ENCODE measurements at places on chromosomes 16 and 17. TPM values are rescaled to one million over a fixed set of nuclear protein-coding genes. Genes with fewer than 3 reads are reported as not detected.

CDK10 gene
- total RNA-seq: 19.5 TPM

PDILT gene
- 1.1 TPM for total RNA-seq

TPSG1 gene
- not detected for total RNA-seq

KIF2B gene
- not detected for total RNA-seq

KRT32 gene
- total RNA-seq: not detected

HBA1 gene
- 11.8 TPM for total RNA-seq

C16orf92 gene
- total RNA-seq: not detected

CMTM4 gene
- total RNA-seq: 11.0 TPM

GLOD4 gene
- 78.4 TPM for total RNA-seq

SMIM5 gene
- not detected for total RNA-seq

CD300H gene
- total RNA-seq: not detected

NTN3 gene
- 1.1 TPM for total RNA-seq

CTF1 gene
- total RNA-seq: 3.6 TPM

PEMT gene
- total RNA-seq: 48.5 TPM

DNAH9 gene
- total RNA-seq: not detected

OR1A1 gene
- total RNA-seq: not detected

PERCC1 gene
- total RNA-seq: not detected

CLEC19A gene
- not detected for total RNA-seq

SCN4A gene
- not detected for total RNA-seq

TBC1D3C gene
- total RNA-seq: not detected

NOG gene
- not detected for total RNA-seq

EPN2 gene
- 25.2 TPM for total RNA-seq

CCL8 gene
- total RNA-seq: 1.2 TPM
